ENCODE measurements at places on chromosomes 1 and 21.
A peak's percentile ranks its signal among the peaks of the same experiment; 100 is the strongest.

DNA sequence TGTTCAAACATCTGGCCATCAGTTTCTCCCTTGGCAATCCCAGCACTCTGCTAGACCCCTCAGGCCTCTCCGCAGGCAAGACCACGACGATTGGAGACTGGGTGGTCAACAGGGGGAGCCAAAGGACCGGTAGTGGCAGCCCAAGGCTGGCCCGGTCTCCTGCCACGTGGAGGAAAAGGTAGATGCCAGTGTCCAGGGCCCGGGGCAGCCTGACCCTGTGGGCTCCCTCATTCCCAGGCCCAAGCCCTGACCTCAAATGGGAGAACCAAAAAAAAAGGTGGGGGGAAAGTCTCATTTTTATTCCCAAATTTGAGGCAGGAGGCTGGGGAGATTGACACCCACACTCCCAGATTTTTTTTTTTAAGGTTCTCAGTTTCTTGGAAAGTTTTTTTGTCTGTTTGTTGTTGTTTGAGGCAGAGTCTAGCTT lies 24.8 kb downstream of the S100A6 start:
- no peak for DNase-seq

GRCh38 chr1:173827611-173828010 lies 2.9 kb upstream of the CENPL start:
- no peak for DNase-seq

GRCh38 chr1:173276922-173277800 lies 70.0 kb upstream of the TNFSF4 start:
- no peak for DNase-seq

- no peak for DNase-seq
These were observed 21.5 kb downstream of the MAP3K7CL start for GRCh38 chr21:29151931-29152330.

DNA sequence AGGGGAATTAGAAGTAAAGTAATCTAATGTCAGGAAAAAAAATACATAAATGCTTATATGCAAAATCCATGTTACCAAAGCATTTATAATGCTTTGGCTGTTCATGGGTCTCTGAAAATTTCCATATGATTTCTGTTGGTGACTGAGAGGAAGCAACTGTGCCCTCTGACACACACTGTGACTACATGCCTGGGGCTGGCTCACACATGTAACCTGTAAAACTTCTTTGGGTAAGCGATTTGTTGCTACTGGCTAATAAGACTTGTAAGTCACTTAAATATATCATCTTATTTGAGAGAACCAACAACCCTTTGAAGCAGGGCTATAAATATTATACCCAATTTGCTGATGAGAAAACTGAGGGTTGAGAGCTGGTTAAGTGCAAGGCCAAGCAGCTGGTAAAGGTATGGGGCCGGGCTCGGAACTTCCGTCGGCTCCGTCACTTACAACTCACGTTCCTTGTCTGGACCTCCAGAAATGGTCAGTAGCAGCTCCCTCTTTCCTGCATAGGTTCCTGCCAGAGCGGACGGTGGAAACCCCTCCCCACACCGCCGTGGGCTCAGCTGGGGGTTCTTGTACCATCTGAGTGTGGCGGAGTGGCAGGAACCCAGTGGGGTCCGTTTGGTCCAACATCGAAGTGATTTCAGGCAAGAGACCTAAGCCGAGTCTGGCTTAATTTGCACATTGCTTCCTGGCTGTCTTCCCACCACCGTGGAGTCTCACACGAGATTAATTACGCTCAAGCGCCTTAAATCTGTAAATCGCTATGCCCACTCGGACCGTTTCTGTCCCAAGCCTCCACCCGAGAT lies 714 bp downstream of the DFFA start:
- no peak for DNase-seq

GRCh38 chr21:42654913-42655795 lies 1.7 kb downstream of the PDE9A start:
- no peak for DNase-seq

GRCh38 chr1:36142121-36142520 lies 7.2 kb downstream of the TRAPPC3 start:
- no peak for DNase-seq

DNA sequence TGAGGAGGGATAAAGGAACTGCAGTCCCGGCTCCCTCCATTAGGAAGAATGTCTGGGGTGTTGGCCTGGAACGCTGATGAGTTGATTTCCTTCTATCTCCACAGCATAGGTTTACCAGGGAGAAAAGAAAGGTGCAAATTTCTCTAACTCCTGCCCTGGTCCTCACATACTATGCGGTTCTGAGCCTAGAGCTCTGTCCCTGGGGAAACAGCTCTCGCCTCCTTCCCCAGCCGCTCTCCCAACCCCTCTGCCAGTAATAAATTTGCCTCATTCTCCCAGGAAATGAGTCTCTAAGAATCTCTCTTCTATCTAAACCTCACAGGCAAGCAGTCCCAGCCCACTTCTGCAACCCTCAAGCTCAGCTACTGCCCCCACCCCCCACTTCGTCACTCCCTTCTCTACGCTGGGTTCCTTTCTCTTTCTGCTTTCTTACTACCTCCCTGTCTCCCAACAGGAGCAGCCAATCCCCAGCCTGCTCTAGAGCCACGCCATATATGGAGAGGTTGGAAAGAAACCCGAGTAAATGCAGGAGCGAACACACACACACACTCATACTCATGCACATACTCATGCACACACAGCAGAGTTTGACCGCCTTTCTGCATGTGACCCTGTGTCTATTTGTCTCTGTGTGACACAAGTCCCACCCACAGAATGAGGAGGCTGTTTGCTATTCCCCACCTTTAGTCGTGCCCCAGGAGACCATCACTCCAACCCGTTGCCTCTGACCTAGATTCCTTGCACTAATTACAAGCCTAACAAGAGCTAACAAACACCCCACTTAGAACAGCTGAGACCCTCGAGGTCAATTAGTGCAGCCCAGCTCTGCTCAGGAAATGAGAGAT lies 13.4 kb downstream of the PLEKHO1 start:
- peak; percentile 56 for DNase-seq

DNA sequence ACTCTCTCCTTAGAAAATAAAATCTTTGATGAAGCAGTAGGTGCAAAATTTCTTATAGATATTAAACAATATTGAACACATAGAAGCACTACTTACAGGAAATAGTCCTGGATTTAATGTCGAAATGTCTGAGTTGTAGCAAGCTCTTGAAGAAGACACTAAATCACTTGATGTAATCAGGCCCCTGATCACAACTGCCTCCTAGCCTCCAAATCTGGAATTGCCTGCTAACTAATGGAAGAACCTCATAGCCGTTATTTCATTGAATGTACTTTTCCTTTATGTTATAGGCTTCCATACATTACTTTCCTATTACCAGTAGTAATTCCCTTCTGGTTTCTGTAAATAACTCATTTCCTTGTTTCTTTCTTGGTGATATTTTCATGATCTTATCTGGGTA lies 675.7 kb upstream of the CHRM3 start:
- no peak for DNase-seq
